ENCODE measurements at places on chromosomes 2 and 18. TPM values are rescaled to one million over a fixed set of nuclear protein-coding genes. Genes with fewer than 3 reads are reported as not detected.

CYP1B1 gene
- total RNA-seq, result 0.31 TPM

SERPINB5 gene
- total RNA-seq, result not detected

ZNF385B gene
- total RNA-seq, result 0.47 TPM

EML6 gene
- 11.6 TPM for total RNA-seq

LIMS4 gene
- total RNA-seq, result 0.94 TPM

COL5A2 gene
- 18.0 TPM for total RNA-seq

HJURP gene
- 21.3 TPM for total RNA-seq

RESP18 gene
- total RNA-seq, result 1.3 TPM

LRRFIP1 gene
- 33.1 TPM for total RNA-seq

CFC1 gene
- total RNA-seq, result 1.7 TPM

GRCh38 chr2:145460112-145460511 lies 940.2 kb upstream of the ZEB2 start:
- no peak for ATAC-seq

- ATAC-seq, result no peak
Measured at GRCh38 chr2:95208106-95208505, 785 bp downstream of the ZNF892 start.

GRCh38 chr2:119647440-119648169 lies 31.4 kb upstream of the TMEM177 start:
- ATAC-seq, result no peak

DNA sequence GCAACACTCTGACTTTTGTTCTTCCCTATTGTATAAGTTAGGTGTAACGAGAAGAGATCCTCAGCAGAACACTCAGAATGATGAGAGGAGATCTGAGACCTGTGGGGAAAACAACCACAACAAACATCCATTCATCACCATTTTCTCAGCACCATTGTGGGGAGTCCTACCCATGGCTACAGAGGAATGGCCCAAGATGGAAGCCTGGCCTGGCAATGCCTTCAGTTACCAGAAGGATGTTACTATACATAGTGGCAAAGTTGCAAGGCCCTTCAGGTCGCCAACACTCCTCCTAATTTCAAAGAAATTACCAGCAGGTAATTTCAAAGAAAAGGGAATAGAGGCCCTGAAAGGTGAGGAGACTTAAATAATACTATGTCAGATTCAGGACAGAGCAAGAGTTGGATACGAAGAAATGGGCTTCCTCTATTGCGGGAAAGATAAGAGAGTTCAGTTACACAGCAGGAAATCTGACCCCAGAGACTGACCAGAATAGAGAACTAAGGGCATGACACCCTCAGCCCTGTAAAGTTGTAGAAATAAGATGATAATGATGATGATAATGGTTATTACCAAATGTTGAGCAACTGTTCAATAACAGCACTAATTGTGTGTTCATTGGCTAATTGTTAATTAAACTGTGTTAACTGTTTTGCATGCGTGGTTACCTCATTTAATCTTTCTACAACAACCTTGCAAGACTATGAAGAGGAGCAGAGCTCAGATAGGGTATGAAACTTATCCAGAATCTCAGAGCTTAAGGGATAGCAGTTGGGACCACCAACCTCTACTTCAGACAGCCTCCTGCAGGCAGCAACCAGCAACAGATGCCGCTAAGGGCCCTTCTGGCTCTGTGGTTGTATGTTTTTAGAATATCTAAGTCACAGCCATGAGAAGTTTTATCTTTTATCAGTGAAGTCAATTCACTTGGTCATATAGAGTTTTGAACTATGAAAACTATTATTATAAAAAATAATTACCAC lies 37.5 kb downstream of the DHRS9 start:
- ATAC-seq, result no peak

DNA sequence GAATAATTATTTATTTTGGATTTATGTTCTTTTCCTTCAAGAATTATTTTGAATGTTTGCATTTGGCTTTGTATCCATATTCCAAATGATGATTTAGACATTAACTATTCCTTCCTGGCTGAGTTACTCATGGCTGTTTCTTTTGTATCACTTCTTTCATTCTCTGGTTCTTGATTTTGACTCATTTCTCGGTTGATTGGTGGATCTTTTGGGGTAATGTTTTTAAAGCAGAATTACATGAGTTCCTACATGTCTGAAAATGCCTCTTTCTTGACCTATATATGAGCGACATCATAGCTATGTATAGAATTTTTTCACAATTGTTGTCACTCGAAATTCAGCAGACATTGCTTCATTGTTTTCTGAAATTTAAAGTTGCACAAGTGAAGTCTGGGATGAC lies 39.5 kb downstream of the CYP26B1 start:
- no peak for ATAC-seq

DNA sequence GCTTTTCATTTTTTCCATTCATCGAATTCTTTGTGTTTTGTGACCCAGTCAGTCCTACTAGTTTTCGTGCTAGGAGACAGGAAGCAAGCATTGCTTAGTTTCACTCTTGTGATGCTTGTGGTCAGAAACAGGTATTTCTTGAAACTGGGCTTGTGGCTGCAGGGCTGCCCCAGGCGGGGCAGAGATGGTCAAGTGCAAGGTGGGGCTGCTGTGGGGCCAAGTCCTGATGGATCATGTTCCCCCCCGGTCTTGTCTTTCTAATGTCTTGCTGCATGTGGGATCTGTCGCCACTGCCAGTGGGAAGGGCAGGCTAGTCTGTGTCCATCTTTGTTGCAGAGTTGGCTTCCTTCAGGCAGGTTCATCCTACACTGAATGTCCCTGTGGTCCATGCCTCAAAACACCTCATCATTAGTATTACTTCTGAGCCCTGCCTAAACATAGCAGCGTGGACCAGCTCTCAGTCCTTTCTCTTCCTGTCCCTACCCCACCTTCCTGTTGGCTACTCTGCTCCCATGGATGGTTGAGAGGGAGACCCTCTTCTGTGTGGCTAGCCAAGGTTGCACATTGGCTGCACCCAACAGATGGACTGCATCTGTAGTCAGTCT lies 38.7 kb downstream of the INPP4A start:
- no peak for ATAC-seq

- ATAC-seq, result peak; percentile 27
Measured at GRCh38 chr18:23884681-23885375, 129.7 kb upstream of the TTC39C start.

DNA sequence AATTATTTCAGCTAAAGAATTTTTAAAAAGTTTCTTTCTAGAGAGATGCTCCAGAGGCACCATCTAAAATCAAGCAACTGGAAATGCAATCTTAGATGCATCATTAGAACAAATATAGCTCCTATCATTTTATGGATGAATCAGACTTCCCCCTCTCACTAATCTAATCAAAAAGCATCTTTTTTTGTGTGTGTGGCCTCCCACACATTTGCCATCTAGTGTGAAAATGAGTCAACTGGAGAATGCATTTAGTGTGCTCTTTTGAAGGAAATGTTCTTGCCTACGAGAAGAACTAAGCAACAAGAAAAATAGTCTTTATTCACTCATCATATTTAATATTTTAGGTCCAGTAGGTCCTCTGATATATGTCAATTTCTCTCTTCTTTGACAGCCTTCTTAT lies 39.5 kb upstream of the FIGN start:
- ATAC-seq, result no peak

DNA sequence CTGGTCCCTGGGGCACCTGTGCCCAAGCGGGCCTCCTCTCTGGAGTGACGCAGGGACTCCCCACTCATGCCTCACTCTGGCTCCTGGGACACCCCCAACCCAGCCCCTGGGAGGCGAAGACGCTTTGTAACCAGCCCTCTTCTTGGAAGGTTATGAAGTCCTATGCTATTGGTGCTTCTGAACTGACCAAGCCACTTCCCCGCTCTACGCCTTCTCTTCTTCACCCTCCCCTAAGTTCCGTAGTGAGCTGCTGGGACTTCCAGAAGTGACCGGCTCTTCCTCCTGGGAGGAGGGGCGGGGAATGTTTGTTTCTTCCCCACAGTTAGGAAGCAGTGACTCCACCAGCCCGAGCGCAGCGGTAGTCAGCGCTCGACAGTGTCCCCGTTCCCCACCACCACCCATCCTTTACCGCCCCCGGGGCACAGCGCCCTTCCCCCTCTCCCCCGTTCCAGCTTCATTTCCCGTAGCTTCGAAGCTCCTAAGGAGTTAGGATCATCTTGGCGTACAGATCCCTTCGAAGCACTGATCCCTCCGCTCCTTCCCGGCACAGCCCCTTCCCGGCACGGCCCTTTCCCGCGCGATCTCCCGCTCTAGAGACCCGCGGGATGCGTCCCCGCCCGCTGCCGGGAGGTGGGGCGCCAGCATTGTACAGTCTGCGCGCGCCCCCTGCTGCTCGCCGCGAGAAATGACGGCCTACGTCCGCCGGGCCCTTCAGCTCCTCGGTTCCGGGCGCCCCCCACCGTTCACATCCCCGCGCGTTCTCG lies 25.3 kb upstream of the NOTO start:
- ATAC-seq, result peak; percentile 92

DNA sequence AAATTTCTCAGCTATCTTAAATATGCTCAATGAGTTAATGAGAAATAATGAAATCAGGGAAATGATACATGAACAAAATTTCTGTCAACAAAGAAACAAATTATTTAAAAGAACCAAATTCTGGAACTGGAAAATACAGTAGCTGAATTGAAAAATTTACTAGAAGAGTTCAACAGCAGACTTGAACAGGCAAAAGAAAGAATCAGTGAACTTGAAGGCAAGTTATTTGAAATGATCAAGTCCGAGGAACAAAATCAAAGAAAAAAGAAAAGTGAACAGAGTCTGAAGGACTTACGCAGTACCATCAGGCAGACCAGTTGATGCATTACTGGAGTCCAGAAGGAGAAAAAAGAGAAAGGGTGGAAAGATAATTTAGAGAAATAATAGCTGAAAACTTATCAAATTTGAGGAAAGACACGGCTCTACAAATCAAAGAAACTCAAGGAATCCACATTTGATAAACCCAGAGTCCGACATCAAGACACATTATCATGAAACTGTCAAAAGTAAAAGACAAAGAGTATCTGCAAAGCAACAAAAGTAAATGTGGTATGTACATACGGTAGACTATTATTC lies 83.6 kb downstream of the CCDC138 start:
- no peak for ATAC-seq

DNA sequence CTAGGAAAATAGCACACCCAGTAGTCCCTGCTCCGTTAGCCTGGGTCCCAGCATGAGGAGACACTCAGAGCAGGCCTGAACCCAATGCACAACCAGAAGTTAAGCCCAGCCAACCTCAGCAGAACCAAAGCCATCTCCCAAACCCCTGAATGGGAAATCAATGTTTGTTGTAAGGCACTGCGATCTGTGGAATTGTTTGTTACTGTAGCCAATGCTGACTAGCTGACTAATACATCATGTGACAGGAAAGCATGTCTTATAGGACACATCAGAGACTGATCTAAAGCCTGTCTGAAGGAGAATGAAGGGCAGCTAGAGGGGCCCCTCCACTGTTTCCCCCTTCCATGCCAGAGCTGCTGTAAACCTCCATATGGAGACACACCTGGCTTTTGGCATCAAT lies 96.4 kb downstream of the MARCHF4 start:
- no peak for ATAC-seq
